ENCODE measurements at places on chromosomes 1 and 21.

DNA sequence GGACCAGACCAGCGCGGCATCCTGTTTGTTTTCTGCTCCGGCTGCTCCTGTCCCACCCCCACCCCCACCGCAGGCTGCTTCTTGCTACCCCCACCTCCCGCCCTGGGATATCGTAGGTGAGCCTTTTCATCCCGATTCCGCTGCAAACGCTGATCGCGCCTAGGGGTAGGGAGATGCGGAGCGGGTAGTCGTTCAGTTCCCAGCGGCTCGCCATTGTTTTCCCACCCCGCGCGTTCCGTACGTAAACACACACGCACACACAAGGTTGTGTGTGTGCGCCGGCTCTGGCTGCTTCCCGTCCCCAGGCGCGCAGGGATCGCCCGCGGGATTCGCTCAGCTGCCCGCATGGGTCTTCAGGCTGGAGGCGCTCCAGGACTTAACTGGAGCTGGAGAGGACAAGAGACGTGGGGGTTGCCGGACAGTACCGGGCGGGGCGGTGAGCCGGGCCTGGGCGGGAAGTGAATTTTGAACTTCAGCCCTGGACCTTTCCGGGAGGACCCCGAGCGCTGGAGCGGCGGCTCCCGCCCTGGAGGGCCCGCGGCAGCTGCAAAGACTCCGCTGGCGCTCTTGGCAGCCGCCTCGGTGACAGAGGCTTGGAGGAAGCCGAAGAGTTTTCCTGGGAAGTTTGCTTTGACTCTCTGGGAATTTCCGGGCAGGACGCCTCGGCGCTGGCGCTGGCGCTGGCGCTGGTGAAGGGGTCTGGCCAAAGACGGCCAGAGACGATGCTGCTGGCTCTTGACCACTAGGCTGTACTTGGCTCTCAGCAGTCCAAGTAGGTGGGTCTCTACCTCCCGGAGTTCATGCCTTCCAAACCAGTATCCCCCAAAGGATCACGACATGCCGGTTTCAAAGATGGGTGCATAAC is 1.6 kb downstream of the SOX13 start:
- DNase-seq: no peak

- no peak for DNase-seq
Observed at GRCh38 chr1:12620488-12620865, 2.5 kb upstream of the DHRS3 start.

DNA sequence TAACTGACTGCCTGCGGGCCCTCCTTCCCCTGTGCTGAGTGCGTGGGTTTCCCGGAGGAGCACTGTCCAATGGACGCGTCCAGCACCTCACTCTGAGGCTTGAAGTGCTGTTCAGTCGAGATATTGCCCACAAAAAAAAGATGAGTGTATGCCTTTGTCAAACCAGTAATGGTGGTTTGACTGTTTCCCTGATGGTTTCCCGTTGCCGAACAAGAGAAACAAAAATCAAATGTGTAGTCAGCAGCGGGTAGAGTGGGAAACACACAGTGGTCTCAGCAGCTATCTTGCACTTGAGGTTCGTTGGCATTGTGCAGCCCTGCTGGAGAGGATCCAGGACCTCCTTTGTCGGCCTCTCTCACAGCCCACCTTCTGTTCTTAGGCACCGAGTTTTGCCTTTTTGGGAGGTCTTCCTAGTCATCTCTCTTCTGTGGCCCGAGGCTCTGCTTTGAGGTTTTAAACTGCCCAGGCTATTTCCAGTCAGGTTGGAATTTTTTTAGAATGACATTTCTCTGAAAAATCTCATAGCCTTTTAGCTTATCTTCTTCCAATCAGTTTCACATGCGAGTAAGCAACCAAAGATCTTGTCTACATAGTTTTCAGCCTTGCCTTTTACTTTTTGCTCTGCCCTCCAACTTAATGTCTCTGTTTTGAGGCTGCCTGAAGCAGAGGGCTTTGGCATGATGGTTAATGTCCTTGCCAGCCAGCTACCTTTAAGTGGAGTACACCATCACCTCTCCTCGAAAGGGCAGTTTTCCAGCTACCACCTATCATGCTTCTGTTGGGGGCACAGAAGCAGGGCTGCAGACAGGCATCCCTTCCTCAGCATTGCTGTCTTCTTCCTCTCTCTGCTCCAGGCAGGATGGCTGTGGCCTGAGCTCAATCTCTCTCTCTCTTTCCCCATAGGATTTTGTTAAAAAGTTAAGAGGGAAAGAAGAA is 132.3 kb downstream of the URB2 start:
- no peak for DNase-seq

DNA sequence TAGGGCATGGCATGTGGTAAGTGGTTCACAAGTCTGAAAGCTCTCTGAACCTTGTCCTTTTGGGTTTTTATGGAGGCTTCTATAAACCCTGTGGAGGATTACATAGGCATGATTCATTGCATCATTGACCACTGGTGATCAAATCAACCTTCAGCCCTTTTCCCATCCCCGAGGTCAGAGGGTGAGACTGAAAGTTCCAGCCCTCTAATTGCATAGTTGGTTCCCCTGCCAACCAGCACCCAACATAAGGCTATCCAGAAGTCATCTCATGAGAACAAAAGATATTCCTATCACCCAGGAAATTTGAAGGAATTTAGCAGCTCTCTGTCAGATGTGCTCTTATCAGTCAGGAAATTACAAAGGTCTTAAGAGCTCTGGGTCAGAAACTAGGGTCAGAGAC is 89.5 kb upstream of the ARTN start:
- DNase-seq: no peak

DNA sequence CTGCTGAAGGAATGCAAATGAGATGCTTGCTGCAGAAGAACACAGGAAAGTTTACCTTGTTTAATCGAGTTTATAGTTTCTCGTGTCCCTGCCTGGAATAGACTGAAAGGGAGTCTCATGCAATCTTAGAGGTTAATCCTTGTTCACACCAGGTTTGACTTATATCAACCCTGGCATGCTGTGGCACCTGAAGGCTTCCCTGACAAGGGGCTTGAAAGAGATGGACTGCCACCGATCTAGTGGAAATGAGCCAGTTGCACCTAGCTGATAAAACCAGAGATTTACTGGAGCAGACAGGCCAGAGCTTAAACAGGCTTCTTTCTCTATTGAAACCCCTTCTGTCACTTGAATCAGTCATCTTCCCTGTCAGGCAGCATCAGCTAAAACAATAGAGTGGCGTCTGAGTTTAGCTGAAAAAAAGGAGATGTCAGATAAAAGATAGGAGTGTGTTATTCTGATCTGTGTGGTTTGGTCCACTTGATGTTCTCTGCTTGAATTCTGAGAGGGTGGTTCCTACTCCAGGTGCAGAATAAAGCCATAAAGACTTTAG is 349.7 kb downstream of the RWDD3 start:
- DNase-seq: no peak

DNA sequence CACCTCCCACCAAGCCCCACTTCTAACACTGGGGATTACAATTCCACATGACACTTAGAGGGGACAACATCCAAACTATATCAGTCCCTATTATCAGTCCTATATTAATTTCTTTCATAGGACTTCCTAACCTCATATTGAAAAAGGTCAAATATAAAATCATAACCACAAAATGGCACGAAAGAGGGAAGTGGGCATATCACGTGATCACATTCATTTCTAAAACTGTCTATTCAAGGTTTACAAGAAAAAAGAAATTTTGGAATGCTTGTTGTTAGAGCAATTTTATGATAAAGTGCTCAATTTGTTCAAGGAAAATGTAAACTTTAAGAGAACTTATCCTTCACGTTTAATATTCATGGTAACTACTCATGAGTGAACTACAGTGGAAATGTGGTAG is 13.2 kb upstream of the CDC7 start:
- no peak for DNase-seq

DNA sequence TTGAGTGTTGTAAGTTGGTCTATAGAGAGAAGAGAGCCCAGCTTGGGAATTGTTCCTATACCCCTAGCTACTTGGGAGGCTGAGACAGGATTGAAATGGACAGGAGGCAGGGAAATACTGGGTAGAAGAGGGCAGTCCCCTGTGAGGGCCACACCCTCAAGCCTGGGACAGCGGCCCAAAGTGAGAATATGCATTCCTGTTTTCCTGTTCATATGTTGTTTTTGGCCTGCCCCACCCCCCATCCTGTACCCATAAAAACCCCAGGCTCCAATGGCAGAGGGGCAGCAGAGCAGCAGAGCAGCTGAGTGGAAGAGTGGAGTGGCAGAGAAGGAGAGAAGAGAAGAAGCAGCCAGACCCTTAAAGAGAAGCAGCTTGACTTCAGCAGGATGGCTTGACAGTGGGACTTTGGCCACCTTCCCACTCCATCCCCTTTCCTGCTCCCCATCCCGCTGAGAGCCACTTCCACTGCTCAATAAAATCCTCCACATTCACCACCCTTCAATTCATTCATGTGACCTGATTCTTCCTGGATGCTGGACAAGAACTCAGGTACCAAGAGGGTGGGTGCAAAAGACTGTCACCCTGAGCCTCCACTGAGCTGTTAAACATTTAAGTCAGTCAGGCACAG is 70.6 kb upstream of the PUM1 start:
- DNase-seq: no peak

Data from stimulated activated CD8-positive, alpha-beta memory T cell treated with anti-CD3 and anti-CD28 coated beads, Interleukin-7, amount 100 ng/mL, for 48 hours (primary cell).